HepG2 (cell line): ENCODE measurements at places on chromosomes 7 and 10.

DNA sequence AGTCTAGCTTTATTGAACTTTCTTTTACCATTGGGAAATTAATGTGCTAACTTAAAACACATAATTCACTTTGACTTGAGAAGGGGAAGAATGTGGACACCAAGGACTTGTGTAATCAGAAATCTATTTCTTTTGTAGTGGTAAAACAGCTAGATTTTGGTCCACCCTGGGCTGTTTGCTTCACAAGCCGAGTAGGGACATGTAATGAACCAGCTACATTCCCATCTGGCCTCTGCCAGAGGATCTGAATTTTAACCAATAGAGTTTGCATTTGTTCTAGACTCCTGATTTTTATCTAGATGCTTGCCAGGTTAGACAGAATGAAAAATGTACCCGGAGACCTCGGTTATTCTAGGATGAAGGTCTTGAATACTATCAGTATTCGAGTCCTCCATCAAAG lies 1.9 kb downstream of the CACNB2 start:
- no peak for DNase-seq

DNA sequence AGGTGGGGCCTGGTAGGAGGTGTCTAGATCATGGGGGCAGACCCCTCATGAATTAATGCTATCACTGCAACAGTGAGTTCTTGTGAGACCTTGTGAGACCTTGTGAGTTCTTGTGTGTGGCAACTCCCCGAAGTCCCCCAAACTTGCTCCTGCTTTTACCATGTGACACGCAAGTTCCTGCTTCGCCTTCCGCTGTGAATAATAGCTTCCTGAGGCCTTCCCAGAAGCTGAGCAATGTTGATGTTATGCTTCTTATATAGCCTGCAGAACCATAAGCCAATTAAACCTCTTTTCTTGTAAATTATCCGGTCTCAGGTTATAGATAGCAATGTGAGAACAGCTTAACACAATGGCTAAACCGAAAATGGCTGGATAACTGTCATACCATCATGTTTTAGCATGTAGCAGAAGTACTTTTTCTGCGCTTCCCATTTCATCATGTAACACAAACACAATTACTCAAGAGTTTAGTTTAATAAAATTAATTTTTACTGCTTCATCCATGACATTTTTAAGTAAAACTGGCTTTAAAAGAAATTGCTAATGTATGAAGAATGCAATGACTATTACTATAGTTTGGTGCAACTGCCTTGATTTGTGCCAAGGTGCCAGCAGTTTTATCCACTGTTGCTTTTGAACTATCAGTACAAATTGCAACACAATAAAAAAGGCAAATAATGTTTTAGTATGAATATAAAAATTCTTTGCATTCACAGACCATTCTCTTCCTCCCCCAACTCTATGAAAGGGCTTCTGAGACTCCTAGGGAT lies 87.7 kb upstream of the TMEM168 start:
- DNase-seq: no peak

DNA sequence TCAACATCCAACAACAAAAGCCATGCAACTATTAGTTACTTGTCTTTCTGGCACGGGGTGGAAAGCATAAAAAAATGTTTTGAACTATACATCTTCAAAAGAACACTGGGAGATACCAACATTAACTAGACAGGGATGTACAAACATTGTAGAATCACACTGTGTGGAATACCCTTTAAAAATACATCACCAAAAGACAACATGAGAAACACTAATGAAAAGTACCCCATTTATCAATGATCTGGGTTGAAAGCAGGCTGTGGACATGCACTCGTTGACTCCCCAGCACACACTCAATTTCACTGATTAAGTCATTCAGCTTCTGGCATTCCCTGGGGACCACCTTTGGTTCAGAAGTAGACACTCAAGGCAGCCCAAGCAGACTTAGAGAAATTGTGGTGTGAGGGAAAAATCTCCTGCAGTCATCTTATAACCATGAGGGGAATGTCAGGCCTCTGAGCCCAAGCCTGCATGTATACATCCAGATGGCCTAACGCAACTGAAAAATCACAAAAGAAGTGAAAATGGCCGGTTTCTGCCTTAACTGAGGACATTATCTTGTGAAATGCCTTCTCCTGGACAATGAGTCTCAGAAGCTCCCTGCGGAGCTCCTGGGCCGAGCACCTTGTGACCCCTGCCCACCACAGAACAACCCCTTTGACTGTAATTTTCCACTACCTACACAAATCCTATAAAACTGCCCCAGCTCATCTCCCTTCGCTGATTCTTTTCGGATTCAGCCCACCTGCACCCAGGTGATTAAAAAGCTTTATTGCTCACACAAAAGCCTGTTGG lies 53.0 kb downstream of the CACUL1 start:
- DNase-seq: no peak

GRCh38 chr7:156071612-156072011 lies 259.3 kb upstream of the SHH start:
- no peak for DNase-seq

- no peak for DNase-seq
These were observed 12.9 kb upstream of the HOXA13 start for GRCh38 chr7:27212497-27213432.

DNA sequence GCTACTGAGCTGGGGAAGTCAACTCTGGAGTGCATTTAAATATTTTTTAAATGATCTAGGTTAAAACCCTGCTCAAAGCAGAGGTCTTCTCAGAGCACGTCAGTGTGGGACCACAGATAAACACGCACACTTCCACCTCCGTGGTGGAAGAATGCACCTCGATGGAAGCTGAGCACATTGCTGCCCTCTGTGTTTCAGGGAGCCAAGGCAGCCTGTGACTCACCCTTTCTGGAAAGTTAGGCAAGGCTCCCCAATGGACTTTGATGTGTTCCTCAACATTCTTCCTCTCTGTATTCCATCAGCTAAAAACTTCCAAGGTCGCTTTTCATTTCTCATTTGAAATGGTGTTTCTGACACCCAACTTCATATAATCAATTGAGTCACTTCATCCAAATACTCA lies 170.8 kb upstream of the KMT2E start:
- no peak for DNase-seq

DNA sequence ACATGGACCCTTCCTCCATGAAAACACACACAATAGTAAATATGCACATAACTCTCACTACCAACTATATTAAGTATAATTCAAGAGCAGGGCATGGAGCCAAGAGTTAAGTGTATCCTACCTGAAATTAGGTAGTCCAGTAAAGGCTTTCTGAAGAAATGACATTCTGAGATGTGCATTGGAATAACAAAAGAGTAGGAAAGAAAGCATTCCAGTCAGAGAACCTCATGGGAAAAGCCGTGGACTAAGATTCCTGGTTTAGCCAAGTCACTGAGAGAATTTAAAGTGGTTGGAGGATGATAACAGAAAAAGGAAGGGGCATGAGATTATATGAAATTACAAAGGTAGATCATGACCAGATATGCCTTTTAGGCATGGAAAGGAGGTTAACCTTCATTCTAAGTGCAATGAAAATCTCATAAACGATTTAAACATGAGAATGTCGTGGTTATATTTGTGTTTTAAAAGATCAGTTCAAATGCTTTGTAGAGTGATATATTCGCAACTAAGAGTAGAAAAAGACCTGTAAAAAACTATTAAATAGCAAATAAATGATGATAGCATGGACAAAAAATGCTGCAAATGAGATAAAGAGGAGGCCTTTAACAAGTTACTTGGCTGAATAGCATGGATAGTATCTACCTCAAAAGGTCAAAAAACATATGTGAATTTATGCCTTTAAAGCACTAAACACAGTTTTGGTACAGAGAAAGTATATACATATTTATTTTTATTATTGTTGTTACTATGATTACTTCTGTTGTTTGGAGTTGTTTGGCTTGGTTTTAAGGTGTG lies 767.4 kb upstream of the GHITM start:
- DNase-seq: no peak

DNA sequence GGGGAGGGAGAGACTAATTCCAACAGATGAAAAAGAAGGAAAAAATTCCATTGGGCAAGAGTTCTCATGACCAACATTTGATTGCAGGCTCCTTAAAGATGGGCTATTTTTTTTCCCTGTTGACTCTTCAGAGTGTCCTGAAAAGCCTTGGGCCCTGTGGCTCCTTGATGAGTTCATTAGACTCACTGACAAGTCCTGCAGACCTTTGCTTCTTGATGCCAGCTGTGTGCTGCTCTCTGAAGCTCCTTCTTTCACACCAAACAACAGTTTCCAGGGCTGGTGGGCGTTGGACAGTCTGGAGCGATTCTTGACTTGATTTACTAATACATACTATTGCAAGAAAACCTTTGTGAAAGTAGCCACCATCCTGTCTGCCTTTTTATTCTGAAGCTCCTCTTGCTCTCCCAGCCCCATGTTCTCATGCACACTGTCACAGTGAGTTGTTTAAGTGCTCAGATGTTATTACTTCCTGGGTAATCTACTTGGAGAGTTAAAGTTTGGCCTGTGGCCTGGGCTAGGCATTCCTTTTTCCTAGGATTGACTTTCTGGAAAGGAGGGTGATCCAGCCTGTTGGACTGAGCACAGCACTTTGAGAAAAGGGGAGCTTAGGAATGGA lies 250.3 kb downstream of the PTEN start:
- DNase-seq: no peak

GRCh38 chr10:77836299-77836820 lies 90.2 kb downstream of the DLG5 start:
- DNase-seq: no peak

DNA sequence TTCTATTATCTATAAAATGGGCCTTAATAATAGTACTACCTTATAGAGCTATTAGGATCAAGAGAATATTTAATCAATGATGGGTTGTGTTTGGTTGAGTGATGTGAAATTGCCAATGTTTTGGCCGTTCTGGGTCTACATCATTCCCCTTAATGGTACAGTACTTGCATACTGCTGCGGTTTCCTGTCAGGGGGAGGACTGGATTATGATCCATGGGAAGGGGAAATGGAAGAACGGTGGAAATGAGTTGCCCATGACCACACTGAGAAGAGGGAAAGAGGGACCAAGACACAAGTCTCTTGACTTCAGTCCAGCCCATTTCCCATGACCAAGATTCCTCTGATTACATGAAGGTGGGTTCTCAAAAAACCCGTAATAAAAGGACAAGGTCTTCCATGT lies 999 bp upstream of the MRPS24 start:
- DNase-seq: no peak

- DNase-seq: peak; percentile 68
These were observed at the start of gene PON3 for GRCh38 chr7:95396136-95397032. Gene PON3, minus strand, starts transcription at chr7:95396375. Its CDS starts 25 bp downstream, at chr7:95396350.

GRCh38 chr10:2980791-2981360 lies 86.5 kb upstream of the PFKP start:
- no peak for DNase-seq

GRCh38 chr10:91758303-91759146 lies 39.7 kb upstream of the TNKS2 start:
- DNase-seq: peak; percentile 72

DNA sequence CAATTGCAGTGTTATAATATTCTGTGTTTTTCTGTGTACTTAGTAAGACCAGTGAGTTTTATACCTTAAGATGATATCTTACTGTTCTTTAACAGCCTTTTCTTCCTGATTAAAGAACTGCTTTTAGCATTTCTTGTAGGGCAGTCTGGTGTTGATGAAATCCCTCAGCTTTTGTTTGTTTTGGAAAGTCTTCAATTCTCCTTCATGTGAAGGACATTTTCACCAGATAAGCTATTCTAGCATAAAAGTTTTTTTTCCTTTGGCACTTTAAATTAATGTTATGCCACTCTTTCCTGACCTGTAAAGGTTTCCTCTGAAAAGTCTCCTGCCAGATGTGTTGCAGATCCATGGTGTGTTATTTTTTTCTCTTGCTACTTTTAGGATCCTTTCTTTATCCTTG lies 1059.8 kb downstream of the LRMDA start:
- no peak for DNase-seq

DNA sequence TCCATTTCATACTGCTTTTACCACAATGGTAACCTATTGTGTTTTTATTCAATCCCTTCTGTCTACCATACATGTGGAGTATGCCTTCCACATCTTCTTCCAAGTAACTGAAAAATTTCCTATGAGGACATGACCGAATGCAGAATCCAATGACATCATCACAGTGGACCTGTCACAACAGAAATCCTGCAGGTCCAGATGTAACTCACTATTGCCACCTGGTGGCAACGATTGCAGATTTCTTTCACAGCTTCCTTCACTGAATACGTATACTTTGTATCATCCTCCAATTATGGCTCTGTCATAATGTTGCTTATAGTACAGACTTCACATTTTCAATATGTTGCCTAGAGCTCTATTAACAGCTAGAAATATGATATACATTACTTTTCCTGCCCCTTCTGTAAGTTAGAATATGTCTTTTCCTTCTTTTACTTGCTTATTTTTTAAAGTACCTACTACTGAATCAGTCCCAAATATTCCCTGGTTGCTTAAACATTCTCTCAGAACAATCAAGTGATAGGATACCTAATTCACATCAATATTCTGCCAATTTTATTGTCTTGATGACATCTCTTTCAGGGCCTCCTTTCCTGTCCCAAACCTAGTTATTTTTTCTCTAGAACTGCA lies 45.4 kb downstream of the SLC13A1 start:
- DNase-seq: peak; percentile 74

DNA sequence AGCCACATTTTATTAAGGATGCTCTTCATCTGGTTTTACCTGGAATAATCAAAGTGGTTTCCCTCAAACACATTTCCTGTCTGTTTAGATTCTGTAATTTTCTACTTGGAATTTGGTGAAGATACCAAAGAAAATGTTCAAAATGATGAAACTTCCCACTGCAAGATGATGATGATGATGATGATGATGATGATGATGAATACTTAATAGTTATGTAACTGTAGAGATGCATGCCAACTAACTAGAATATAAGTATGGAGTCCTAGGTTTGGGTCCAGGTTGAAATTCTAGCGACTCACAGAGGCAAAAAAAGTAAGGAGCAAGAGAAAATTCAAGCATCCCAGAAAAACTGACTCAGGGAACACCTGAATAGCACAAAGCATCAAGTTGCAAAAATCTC lies 104.0 kb upstream of the KIAA1217 start:
- no peak for DNase-seq

DNA sequence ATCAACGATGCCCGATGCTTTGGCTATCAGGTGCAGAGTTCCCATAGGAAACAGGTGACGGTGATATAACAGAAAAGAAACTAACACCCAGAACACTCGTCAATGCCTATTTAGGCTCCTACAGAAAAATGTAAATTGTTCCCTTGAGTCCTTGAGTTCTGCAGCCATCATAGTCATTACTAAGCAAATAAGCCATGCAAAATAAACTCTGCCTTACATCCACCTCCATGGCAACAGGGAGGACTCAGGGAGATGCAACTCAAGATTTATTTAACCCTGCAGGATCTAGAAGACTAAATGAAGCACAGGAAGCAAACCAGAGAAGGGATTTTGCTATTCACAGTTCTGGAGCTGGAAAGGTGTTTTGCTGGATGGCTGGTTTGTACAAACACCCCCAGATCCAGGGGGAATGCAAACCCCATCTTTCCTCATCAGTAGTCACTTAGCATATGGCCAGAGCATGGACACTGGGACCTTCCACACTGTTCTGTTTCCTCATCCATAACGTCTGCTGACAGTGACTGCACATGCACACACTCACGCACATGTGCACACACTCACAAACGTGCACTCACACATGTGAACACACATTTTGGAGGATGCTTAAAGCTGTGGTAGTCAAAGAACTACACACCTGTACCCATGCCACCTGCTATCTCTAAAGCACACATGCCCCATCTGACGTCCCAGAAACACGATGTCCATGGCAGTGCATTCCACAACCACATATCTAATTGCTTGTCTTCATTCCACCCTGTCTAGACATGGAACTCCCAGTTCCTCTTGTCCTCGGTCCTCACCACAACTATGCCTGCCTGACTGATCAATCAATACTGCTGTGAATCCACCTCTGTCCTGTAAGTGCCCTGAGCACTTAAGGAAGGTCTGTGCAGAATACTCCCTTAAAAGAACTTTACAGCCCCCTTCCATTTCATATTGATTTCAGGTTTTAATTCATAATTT lies 178.2 kb downstream of the COBL start:
- no peak for DNase-seq
